PC-3 (cell line): ENCODE measurements at places on chromosomes 12 and 14. TPM values are rescaled to one million over a fixed set of nuclear protein-coding genes. Genes with fewer than 3 reads are reported as not detected.

GRCh38 chr12:114384739-114385138 is 21.2 kb downstream of the TBX5 start:
- DNase-seq, result no peak

DNA sequence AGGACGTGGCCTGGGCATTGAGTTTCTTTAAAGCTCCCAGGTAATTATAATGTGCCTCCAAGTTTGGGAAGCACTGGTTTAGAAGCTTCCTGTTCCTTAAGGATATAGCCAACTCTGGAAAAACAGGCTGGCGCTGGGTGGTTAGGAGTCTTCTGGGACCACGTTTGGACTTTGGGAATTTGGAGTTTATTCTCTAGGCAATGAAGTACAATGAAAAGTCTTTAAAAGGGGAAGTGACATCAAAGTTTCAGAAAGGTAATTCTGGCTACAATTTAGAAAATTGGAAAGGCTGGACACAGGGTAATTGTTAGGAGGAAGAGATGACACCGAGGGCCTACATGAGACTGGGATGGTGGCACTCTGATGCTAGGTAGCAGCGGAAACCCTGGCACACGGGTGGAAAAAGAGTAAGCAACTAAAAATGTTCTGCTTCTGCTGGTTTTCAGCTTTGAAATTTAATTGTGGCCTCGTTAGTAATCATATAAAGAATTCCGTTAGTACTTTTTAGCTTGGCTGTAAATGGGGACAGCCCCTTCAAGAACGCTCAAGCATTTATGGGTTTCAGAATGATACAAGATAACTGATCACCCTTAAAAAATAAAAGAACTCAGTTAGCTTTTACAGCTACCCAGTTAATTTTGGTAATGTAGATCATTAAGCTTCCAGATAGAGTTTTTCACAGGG is 12.7 kb upstream of the DCP1B start:
- no peak for DNase-seq

TDRD9 gene
- total RNA-seq, result 0.07 and 0.12 TPM in 2 replicates

- DNase-seq, result no peak
These were observed 282.1 kb upstream of the NPAS3 start for GRCh38 chr14:32656601-32657000.

GRCh38 chr14:102424520-102424919 is 61.8 kb downstream of the TECPR2 start:
- DNase-seq, result no peak

DNA sequence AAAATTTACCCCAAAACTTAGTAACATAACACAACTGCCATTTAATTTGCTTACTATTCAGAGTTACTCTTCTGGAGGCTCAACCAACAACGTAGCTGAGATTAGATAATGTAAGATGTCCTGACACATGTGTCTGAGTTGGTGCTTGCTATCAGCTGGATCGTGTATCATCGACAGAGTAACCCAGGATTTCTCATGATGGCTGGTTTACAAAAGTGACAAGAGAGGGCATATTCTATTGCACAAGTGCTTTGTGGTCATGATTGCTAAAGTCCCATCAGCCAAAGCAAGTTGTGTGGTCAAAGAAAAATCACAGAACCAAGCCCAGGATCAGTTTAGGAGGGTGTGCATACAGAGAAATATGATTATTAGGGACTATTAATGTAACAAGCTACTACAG is 73.4 kb downstream of the CAPZA3 start:
- DNase-seq, result no peak

DNA sequence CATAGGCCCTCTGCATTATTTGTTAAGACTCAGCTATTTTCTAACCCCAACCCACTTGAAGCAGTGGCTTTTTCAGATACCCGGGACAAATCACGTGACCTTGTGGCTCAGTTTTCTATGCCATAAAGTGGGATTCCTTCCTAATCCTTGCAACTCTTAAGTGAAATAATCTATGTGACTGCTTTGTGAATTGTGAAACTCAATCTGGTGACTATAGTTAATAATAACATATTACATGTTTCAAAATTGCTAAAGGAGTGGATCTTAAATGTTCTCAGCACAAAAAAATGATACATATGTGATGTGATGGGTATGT is 17.3 kb downstream of the EML1 start:
- DNase-seq, result no peak

DNA sequence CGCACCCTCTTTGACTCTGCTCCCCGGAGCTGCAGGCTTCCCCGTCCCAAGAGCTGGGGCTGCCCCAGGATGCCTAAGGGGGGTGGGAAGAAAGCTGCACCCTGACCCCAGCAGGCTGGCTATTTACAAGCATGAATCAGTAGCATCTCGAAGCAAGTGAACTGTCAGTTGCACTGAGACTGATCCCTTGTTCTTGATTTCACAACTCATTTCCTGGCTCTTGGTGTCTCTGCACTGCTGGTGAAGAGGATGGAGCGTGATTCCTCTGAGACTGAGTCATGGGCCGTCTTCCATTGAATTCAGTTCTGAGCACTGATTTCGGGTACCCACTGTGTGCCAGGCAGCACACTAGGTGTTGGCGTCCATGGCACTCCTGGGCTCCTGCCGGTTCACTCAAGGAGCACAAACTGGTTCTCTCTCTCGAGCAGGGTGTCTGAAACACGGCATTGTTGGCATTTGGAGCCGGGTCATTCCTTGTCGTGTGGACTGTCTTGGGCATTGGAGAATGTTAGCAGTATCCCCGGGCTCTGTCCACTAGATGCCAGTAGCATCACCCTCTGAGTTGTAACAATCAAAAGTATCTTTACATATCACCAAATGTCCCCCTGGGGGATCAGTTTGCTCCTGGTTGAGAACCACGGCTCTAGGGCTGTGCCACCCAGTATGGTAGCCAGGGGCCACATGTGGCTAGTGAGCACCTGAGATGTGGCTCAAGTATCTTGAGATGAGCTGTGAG is 86.9 kb downstream of the RIN3 start:
- DNase-seq, result peak; percentile 78

FOXN4 gene
- total RNA-seq, result not detected in 2 replicates
